Sciatic nerve (tissue), 2 donors: ENCODE measurements at places on chromosomes 2 and 18. TPM values are rescaled to one million over a fixed set of nuclear protein-coding genes. Genes with fewer than 3 reads are reported as not detected.

GALNT3 gene
- 2.5 TPM for total RNA-seq

DNA sequence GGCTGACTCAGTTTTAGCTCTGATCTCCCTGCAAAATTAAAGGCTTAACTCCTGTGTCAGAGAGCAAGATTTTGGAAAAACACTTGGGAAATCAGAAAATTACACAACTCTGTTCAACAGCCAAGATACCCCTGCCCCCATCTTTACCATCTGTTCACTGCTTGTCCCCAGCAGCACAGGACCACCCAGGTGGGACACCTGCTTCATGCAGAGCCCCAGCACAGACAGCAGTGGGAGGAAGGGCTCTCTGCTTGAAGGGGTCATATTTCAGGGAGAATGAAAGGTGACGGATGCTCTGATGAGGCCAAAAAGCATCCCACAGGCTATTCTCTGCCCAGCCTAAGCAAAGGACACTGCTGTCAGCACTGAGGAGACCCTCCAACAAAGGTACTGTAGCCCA lies 584.6 kb upstream of the KLHL29 start:
- DNase-seq = no peak

GRCh38 chr2:195595825-195596224 lies 61.2 kb upstream of the SLC39A10 start:
- DNase-seq = no peak

DNA sequence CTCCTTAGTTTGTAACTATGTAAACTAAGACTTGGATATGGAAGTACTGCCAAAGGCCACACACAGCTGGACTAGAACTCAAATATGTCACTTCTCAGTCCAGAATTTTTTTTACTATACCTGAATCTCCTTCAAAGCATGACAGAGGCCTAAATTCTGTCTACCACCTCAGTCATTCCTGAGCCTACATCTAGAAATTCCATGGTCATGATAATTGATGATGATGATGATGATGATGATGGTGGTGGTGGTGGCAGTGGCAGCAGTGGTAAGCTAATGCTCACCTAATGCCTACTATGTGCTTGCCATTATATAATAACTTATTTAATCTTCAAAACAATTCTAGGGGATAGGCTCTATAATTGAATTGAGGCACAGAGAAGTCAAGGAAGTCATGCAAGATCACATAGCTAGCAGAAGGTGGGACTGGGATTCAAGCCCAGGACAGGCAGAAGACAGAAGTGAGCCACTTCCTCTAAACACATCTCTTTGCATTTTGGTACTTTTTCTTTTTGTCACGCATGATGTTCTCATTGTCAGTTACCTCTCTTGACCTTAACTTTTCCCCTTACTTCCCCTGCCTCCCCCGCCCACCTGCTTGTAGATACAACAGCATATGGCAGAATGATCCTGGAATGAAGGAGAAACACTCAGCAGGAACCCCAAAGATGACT lies 539.3 kb downstream of the TNS1 start:
- no peak for DNase-seq

ARHGAP25 gene
- total RNA-seq = 21.6 TPM

DNA sequence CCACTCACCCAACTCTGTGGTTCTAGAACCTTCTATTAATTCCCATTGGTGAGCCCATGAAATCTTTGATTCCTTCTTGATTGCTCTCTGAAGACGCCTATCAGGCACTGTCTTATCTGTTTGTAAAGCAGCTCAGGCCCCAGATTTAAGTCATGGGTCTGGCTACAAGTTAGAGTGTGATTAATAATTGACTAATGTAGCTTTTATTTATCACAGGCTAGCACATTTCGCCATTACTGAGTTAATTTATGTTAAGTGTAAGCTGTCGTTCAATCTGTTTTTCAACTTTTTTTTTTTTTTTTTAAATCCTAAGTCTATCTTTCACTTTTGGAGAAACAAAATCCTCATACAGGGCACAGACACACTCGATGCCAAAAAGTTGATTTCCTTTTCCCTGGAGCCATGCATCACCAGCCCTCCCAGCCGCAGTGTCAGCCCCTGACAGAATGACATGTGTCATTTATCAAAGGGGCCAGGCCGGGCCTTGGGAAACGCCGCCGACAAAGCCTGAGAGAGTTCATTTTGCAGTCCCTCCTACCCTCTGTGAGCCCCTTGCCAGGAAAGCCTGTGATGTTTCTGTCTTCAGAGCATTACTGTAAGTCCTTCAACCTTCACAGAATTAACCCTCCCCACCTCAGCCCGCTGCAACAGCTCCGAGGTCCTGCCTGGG lies 15.8 kb downstream of the TSHZ1 start:
- no peak for DNase-seq

- DNase-seq = no peak
Observed at GRCh38 chr2:20675701-20676352, 8.9 kb downstream of the GDF7 start.

OXER1 gene
- total RNA-seq = 2.8 TPM

- DNase-seq = no peak
Observed at GRCh38 chr18:35284841-35285240, 5.2 kb downstream of the ZSCAN30 start.

- DNase-seq = no peak
Observed at GRCh38 chr2:28250006-28250405, 142.7 kb upstream of the FOSL2 start.

- no peak for DNase-seq
Observed at GRCh38 chr2:24463271-24463670, 27.8 kb upstream of the NCOA1 start.

PMAIP1 gene
- total RNA-seq = 1.2 TPM

DNA sequence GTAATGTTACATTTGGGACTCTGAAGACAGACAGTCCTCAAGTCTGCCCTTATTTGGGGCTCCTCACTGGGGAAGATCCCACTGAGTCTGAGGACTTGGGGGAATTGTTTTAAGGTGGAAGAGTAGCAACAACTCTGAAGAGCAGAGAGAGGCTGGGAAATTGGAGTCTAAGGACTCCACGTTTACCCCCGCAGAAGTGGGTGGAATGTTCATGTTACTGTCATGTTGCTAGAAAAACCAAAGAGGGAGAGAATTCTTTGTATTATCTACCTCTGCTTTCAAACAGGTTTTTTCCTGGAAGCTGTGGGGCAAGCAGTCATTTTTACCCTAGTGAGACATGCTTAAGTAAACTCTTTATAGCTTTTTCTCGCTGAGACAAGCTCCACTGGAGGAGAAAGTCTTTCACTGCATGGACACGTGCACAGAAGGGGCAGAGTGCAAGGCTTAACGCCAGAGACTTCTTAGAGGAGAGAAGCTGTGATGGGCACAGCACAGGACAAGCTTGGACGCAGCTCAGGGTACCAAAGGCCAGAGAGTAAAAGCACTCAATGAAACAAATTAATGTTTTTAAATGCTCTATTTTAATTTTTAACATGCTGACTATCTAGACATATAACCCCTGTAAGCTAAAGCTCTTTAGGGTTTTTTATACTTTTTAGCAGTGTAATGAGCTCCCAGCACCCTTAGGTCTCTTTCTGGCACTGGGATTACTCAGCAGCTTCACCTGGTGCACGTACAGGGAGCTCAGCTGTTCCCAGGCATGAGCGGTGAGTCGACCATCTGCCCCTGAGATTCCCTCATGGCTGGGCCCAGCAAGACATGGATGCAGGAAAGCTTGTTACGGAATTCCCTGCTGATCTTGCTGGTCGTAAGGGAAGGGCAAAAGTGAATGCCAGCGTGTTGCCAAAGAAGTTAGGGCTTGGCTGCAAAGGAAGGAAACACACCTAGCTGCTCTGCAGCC lies 54.5 kb upstream of the BIN1 start:
- DNase-seq = peak; percentile 34

ITPRIPL1 gene
- total RNA-seq = 2.8 TPM

GRCh38 chr2:119229716-119230115 lies 6.1 kb downstream of the STEAP3 start:
- DNase-seq = no peak

SIX3 gene
- total RNA-seq = not detected

DNA sequence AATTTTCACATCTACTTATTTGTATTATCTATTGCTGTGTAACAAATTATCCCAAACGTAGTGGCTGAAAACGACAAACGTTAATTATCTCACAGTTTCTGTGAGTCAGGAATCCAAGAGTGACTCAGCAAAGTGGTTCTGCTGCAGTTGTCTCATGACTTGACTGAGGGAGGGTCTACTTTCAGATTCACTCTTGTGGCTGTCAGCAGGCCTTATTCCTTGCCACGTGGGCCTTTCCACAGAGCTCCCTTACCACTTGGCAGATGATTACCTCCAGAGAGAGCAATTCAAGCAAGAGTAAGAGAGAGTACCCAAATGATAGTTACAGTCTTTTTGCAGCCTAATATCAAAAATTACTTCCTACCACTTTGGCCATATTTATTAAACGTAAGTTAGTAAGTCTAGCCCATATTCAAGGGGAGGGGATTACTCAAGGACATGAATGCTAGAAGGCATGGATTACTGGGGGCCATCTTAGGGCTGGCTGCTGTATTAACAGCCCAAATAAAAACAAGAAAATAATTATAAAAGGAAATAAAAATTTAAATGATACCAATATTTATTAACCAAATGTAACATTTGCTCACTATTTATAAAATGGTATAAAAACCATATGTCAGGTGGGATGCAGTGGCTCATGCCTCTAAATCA lies 48.7 kb upstream of the NBEAL1 start:
- no peak for DNase-seq

SF3B1 gene
- total RNA-seq = 330 TPM

DNA sequence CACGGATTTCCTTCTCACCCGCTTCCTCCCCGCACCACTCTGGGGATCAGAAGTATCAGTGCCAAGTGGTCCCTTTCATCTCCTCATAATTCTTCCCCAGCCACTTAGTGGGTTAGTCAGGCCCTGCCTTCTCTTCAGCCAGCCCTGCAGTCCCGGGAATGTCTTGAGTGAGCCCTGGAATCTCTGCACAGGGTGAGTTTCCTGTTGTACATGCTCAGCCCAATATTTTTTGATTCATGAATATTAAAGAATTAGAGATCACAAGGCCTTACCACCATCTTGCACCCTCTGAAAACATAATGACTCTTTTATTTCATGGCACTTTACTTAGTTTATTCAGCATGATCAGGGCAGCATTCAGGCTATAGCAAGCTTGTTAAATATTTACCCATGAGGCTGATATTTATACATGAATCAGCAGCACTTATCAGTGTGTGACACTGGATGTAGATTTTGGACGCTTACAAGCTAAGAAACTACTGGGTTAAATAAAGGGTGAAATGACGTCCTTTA lies 159.4 kb upstream of the FOSL2 start:
- no peak for DNase-seq

UGT1A4 gene
- total RNA-seq = not detected

DNA sequence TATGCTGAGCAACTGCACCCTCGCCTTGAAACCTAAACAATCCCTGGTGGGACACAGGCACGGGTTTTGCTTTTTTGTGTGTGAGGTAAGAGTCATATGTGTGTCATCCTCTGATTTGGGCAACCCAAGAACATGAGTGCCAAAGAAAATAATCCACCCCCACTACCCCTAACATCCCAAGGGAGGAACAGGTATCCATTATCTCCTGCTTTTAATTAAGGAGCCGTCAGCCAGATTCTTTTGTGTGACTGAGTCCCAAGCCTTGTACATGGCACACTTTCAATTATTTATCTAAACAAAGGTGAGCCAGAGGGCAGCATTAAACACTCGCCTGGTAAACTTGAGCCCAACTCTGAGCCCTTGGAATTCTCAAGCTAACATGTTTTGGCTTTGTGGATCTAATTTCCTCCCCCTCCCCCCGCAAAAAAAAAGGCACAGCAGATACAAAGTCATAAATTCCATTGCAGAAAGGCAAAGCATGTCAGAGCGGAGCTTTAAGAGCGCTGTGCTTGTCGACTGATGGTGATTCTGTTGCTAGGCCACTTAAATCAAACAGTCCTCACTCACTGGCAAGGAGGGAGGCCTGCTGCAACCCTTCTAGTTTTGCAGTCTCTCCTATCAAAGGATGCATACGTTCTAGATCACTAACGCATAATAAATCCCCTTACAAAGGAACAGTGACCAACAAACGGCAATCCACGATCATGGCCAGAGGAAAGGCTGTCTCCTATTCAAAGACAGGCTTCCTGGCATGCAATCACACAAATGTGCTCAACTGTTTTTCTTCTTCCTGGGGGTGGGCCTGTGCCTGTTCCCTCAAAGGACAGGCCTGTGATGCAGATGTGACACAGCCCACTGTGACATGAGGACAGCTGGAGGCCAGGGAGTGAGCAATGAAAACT lies 143.5 kb upstream of the LMAN1 start:
- DNase-seq = no peak

IMP4 gene
- total RNA-seq = 43.0 TPM

DNA sequence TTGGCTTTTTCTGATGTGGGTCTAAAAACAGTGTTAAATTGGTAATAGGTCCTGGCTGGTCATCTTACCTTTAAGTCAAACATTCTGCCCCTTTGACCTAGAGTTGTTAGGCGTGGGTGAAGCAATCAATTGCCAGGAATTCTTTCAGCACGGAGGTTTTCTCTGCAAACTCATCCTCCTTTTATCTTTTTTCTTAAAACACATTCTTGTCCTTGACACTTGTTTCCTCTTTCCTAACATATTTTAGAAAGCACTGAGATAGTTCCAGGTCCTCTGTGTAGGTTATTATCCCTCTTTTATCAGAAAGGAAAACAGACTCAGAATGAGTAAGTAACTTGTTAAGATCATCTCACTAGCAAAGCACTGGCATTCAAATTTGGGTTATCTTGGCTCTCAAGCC lies 18.6 kb upstream of the AP1S3 start:
- no peak for DNase-seq

LOXL3 gene
- total RNA-seq = 9.2 TPM

DNA sequence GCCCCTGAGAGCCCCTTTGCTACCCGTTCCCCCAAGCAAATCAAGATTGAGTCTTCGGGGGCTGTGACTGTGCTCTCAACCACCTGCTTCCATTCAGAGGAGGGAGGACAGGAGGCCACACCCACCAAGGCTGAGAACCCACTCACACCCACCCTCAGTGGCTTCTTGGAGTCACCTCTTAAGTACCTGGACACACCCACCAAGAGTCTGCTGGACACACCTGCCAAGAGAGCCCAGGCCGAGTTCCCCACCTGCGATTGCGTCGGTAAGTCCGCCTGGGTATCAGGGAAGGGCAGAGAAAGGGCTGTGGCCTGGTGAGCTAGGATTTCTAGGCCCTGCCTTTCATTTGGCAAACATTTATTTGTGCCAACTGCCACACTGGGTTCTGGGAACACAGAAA lies 63.4 kb downstream of the TET3 start:
- DNase-seq = no peak

ZNF236 gene
- total RNA-seq = 37.9 TPM
